ENCODE measurements at places on chromosomes 4 and X.

DNA sequence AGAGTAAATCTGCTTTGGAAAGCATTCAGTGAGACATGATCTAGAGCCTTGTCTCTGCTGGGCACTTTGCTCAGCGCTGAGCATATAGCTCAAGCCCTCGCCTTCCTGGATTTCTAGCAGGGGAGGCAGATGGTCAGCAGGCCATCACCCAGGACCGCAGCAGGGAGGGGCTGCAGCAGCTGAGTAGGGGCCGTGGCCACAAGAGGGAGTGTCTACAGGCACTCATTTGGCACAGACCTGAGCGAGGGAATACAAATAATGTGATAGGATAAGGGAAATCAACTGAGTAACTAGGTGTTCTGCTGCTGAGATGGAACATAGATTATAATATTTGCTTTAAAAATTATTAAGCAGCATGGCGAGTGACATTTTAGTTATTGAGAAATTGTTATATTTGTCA is 30.2 kb downstream of the OFD1 start:
- no peak for DNase-seq

GRCh38 chr4:152817331-152817730 is 37.6 kb downstream of the ARFIP1 start:
- no peak for DNase-seq

DNA sequence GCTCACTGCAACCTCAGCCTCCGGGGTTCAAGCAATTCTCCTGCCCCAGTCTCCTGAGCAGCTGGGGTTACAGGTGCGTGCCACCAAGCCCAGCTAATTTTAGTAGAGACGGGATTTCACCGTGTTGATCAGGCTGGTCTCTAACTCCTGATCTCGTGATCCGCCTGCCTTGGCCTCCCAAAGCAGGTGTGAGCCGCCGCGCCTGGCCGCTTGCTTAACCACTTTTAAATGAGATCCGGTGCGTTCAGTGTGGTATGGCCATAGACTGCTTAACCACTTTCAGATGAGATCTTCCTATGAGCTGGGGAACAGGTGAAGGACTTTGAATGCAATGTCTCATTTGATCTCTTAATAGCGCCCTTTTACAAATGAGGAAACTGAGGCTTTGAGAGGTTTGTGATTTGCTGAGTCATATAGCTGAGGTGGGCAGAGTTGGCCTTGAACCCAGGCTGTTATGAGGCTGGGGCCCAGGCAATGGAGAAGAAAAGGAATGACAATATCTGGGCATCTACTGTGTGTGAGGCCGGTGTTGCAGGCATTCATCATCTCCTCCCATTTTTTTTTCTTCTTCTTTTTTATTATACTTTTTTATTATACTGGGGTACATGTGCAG is 41.9 kb upstream of the NSG1 start:
- no peak for DNase-seq

- DNase-seq = no peak
Measured at GRCh38 chr4:18923496-18924161, 902.1 kb upstream of the LCORL start.

GRCh38 chr4:133247861-133248260 is 98.8 kb downstream of the PCDH10 start:
- DNase-seq = no peak

GRCh38 chr4:2296631-2297601 is 35.0 kb upstream of the MXD4 start:
- DNase-seq = no peak

DNA sequence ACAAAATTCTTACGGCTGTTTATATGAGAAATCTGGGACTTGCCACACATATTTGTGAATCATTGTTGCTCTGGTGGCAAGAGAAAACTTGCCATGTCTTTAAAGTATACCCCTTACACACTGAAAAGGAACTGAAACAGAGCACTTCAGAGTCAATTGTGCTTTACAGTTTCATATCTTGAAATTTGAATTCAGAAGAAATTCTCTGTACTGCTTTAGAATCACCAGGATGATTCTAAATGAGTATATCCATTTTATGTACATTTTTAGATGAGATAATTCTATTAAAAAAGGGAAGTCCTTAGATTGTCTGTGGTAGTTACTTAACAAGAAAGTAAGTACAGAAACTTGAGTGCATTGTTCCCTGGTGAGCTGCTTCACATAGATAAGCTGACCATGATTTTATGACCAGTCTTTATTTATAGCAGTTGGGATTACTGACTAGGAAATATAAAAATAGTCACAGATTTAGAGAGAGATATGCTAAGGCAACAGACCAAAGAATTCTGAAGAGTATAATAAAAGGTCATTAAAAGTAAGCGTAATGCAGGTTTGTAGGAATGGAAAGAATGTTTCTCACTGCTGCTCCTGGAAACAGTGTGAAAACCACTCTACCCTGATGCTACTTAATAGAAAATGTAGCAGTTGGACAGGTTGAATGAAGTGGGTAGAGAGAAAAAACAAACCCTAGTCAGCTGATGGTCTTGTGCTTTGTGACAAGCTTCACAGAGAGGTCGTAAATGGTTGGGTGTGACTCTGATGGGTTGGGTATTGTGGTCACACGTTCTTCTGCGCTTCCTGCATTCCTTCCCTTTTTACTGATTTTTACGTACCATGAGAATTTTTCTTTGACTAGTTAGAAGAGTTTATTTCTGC is 41.0 kb downstream of the FNIP2 start:
- DNase-seq = peak; percentile 74

GRCh38 chr4:39823191-39823590 is 125.3 kb downstream of the UBE2K start:
- no peak for DNase-seq

GRCh38 chrX:55524487-55524886 is 34.8 kb upstream of the USP51 start:
- DNase-seq = peak; percentile 1

GRCh38 chrX:47172549-47172948 is 21.1 kb upstream of the UBA1 start:
- DNase-seq = no peak

DNA sequence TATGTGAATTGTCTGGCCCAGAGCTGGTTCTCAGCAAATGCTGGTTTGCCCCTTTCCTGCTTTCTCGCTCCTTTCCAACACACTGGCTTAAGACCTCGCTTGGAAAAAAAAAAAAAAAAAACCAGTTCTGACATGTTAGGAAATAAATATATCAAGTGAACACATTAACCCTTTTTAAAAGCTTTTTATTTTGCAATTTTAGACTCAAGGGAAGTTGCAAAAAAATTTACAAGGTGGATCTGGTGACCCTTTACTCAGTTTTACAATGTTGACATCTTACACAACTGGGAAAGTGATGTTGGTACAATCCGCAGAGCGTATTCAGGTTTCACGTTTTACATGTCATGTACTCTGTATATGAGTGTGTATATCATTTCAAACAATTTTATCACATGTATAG is 100.1 kb downstream of the RTL5 start:
- no peak for DNase-seq

DNA sequence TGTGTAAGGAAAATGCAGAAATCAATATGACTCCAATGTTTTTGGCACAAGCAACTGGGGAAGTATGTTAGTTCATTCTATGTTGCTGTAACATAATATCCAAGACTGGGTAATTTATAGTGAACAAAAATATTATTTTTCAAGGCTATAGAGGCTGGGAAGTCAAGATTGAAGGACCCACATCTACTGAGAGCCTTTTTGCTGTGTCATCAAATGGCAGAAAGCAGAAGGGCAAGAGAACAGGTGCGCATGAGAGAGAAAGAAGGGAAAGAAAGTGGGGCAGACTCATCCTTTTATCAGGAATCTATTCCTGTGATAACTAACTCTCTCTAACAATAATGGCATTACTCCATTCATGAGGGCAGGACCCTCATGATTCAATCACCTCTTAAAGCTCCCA is 237.2 kb downstream of the FAT4 start:
- no peak for DNase-seq

DNA sequence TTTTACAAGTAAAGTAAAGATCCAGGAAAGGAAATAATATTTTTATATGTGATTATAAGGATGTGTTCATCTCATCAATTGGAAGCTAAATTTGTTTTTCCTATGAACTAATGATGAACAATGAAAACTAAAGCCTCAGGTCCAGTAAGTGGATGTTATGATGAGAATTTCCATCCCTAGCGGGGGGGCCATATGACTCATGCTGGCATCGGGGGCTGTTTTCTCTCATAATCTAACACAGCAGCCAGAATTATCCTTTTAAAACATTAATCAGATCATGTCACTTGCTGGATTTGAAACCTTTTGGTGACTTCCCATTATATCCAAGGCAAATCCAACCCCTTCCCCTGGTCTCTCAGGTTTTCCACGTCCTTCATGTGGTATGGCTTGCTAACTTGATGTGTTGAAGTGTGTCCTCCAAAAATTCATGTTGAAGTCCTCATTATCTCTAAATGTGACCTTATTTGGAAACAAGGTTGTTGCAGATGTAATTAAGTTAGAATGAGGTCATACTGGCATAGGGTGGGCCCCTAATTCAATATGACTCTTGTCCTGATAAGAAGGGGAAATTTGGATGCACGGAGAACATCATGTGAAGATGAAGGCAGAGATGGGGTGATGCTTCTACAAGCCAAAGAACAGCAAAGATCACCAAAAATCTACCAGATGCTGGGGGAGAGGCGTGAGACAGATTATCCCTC is 96.8 kb downstream of the AKAP4 start:
- no peak for DNase-seq

DNA sequence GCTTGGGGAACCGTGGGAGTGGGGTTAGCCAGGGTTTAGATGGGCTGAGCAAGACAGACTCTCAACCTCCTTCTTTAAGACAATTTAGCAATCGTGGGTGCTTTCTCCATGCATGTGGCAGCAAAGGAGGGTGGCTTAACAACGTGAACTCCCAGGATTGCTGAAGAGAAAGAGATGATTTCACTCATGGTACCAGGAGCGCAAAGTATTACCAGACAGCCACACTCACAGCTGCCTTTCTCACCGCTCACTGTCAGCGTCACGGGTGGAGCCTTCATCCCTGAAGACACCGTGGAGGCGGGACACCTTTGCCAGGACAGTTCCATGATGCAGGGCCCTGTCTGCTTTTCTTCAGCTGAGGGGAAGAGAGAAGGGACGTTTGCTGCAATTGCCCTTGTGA is 212.5 kb upstream of the PSAPL1 start:
- no peak for DNase-seq

DNA sequence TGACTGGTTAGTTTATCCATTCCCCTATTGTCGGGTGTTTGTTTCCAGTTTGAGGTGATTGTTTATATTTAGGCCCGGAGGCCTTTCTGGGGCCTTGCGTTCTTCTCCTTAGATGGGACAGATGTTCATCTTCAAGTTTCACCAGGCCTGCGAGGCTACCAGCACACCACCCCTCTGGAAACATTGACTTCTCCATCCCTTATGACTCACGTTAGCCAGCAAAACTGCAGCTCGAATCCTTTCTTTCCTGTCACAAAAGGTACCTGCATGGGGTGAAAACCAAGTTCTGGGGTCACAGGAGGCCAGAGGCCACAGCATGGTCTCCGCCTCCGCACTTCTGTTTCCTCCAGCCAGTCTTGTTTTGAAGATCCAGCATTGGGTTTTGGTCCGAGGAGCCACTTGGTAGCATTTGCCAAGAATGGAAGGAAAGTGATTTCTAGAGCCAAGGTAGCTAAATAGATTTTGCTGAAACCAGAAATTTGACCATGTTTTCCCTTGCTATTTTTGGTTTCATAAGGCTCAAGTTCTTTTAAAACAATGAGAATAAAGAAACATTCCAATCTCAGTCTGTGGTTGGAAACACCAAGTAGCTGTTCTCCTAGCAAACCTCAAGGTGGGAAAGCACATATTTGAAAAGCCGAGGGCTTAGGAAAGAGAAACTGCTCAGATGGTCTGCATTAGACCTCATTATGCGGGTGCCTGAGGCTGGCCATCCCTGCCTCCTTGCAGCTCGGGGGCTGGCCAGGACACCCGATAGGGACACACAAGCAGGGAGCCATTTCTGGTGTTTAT is 5.6 kb downstream of the NYX start:
- peak; percentile 74 for DNase-seq

- no peak for DNase-seq
Measured at GRCh38 chr4:161132715-161133425, 1030.9 kb downstream of the FSTL5 start.

- DNase-seq = peak; percentile 45
Measured at GRCh38 chr4:112895811-112896608, 153.4 kb upstream of the ANK2 start.

GRCh38 chr4:131427000-131427399 is 1722.1 kb upstream of the PCDH10 start:
- no peak for DNase-seq

DNA sequence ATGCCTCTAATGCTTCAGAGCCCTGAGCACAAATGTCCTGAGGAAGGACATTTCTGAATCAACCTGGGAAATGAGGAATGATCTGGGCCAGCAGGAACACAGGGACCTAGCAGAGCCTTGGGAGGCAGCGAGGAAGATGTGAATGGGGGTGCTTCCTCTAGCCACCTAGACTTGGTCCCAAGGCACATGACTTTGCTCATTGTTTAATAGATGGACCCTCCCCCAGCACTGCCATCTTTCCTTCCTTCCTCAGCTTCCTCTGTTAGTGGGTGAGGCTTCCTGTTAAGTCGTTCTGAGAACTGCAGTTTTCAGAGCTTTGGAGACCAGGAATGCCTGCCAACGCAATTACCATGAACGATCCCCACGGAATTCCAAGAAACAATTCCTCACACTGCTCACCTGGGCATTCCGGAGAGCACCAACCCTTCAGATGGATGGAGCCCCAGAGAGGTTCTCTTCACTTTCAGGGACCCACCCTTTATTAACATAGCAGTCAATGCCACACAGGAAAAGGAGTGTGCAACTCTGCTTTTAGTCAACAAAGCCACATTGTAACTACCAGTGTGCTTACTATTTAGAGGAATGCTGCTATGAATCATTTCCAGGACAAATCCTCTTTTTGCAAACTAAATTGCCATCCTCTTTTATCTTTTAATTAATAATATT is 48.5 kb upstream of the STIM2 start:
- DNase-seq = no peak

- no peak for DNase-seq
Measured at GRCh38 chr4:188175288-188175687, 36.0 kb downstream of the TRIML1 start.

DNA sequence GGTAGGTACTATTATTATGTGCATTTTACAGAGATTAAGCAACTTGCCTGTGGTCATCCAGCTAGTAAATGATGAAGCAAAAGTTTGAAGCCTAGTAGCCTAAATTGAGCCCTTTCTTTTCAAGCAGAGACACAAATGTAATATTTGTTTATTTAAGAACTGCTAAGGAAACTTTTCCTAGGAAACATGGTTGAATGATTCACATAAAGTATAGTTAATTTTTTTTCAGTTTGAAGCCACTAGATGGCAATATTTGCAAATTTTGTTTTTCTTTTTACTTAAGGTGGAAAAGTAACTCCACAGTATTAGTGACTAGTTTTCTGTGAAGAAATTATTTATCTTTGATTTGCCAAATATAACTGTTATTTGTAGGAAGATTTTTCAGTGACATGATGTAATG is 52.8 kb upstream of the ANKRD17 start:
- DNase-seq = peak; percentile 35

- DNase-seq = no peak
Measured at GRCh38 chrX:41322821-41323603, 10.9 kb upstream of the DDX3X start.

- no peak for DNase-seq
Measured at GRCh38 chr4:118772767-118773428, 63.0 kb downstream of the SEC24D start.

GRCh38 chr4:67054896-67055295 is 490.4 kb downstream of the CENPC start:
- no peak for DNase-seq

GRCh38 chr4:44725726-44726037 is 674 bp downstream of the GNPDA2 start:
- no peak for DNase-seq
